Immature natural killer cell (primary cell): ENCODE measurements at places on chromosomes 11 and 22. TPM values are rescaled to one million over a fixed set of nuclear protein-coding genes. Genes with fewer than 3 reads are reported as not detected.

- no peaks in the 10 kb centered on the region for H3K4me1 ChIP-seq
- no peak for DNase-seq
- peaks cover 6% of the 10 kb centered on the region for H3K36me3 ChIP-seq
- peaks cover 9% of the 10 kb centered on the region for H3K27me3 ChIP-seq
Measured at GRCh38 chr22:23053051-23053707, 17.1 kb upstream of the GNAZ start.

- H3K27me3 ChIP-seq, result peaks cover 19% of the 10 kb centered on the region
- H3K4me1 ChIP-seq, result peaks cover 41% of the 10 kb centered on the region
- H3K27ac ChIP-seq, result peak overlapping the region; percentile 90
Measured at GRCh38 chr11:73140213-73141030, 1.7 kb downstream of the FCHSD2 start.

GRCh38 chr22:35324762-35325161, 25.1 kb downstream of the TOM1 start:
- no peak overlapping the region for H3K4me3 ChIP-seq
- H3K4me1 ChIP-seq, result peaks cover 7% of the 10 kb centered on the region
- no peaks in the 10 kb centered on the region for H3K36me3 ChIP-seq
- H3K27me3 ChIP-seq, result no peaks in the 10 kb centered on the region
- no peak for DNase-seq

DNA sequence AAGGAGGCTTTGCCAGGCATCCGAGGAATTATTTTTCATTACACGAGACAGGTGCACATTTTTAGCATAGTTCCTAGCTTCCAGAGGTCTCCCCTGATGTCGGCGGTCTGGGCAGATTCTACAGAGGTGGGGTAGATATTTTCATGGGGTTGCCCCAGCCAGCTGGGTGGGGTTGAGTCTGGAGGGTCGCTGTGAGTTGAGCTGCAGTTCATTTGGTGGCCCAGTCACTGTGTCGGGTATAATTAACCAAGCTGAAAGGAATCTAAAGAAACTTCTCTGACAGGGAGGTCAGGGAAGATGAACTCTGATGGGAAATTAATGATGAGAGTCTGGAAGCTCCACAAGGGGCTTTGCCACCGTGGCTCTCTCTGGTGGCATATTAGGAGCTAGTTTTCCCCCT, 233.7 kb upstream of the NAV2 start:
- no peaks in the 10 kb centered on the region for H3K27me3 ChIP-seq
- H3K27ac ChIP-seq, result no peak overlapping the region
- H3K4me3 ChIP-seq, result no peak overlapping the region
- no peaks in the 10 kb centered on the region for H3K36me3 ChIP-seq
- DNase-seq, result no peak

- no peak overlapping the region for H3K4me3 ChIP-seq
- no peak for DNase-seq
- no peaks in the 10 kb centered on the region for H3K27me3 ChIP-seq
- no peak overlapping the region for H3K27ac ChIP-seq
- peaks cover 6% of the 10 kb centered on the region for H3K36me3 ChIP-seq
- H3K4me1 ChIP-seq, result no peaks in the 10 kb centered on the region
Measured at GRCh38 chr11:112318661-112319060, 58.0 kb upstream of the PLET1 start.

DNA sequence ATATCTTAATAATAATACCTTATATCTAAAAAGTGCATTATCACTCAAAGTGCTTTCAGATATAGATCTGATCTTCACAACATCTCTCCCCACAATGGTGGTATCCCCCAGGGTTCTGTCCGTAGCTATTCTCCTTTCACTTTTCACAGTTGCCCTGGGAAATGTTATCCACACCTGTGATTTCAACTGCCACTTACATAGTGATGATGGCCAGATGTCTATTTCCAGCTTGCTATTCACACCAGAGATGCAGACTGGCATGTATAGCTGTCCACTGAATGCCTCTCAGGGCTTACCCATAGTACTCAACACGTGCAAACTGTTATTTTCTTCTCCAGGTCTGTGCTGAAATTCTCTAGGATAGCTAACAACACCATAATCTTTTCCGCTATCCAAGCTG, 724.7 kb downstream of the DLG2 start:
- no peak overlapping the region for H3K4me3 ChIP-seq
- no peak overlapping the region for H3K27ac ChIP-seq
- no peaks in the 10 kb centered on the region for H3K27me3 ChIP-seq
- no peaks in the 10 kb centered on the region for H3K4me1 ChIP-seq
- no peaks in the 10 kb centered on the region for H3K36me3 ChIP-seq

GRCh38 chr11:11391169-11391568, 38.1 kb upstream of the CSNK2A3 start:
- no peaks in the 10 kb centered on the region for H3K4me1 ChIP-seq
- H3K4me3 ChIP-seq, result no peak overlapping the region
- H3K36me3 ChIP-seq, result no peaks in the 10 kb centered on the region
- no peak overlapping the region for H3K27ac ChIP-seq

GRCh38 chr22:32202539-32203180, 2.2 kb downstream of the RFPL2 start:
- H3K36me3 ChIP-seq, result no peaks in the 10 kb centered on the region
- peaks cover 55% of the 10 kb centered on the region for H3K4me1 ChIP-seq
- no peak for DNase-seq
- H3K4me3 ChIP-seq, result peak overlapping the region; percentile 32

DNA sequence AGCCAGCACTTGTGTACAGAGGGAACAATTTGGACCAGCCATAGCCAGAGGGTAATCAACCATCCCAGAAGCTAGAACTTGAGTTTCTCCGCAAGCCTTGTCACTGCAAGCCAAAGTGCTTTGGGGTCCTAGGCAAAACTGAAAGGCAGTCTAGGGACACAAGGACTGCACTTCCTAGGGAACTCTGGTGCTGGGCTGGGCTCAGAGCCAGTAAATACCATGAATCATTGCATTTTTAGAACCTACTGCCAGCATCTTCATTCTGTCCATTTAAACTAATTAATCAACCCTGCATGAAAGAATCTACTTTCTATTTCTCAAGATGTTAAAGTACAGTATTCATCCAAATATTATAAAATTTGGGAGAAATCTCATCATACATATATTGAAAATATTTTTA, 20.0 kb downstream of the PATE3 start:
- peaks cover 9% of the 10 kb centered on the region for H3K27me3 ChIP-seq
- no peak overlapping the region for H3K4me3 ChIP-seq
- no peak overlapping the region for H3K27ac ChIP-seq
- no peaks in the 10 kb centered on the region for H3K4me1 ChIP-seq
- H3K36me3 ChIP-seq, result no peaks in the 10 kb centered on the region

DNA sequence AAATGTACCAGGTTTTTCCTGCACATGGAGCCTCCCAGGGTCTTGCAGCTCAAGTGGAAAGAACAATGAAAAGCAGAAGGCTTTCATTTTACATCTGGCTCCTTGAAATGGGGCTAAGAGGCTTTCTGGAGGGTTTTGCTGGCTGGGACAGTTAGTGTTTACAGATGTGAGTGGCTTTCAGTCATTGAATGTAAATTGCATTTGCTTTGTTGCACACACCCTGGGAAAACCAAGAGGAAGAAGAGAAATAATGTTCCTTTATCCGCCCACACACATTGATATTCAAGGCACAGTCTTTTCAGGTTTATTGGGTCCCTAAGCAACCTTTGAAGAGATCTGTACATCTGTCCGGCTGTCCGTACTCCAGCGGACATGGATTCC, 144.5 kb downstream of the SPON1 start:
- H3K4me1 ChIP-seq, result no peaks in the 10 kb centered on the region
- H3K27ac ChIP-seq, result no peak overlapping the region
- H3K4me3 ChIP-seq, result no peak overlapping the region
- peaks cover 2% of the 10 kb centered on the region for H3K27me3 ChIP-seq
- no peaks in the 10 kb centered on the region for H3K36me3 ChIP-seq
- no peak for DNase-seq

GRCh38 chr22:42368379-42369249, 63.6 kb downstream of the NFAM1 start:
- peaks cover 14% of the 10 kb centered on the region for H3K4me1 ChIP-seq
- H3K27me3 ChIP-seq, result peaks cover 15% of the 10 kb centered on the region
- H3K36me3 ChIP-seq, result no peaks in the 10 kb centered on the region
- no peak overlapping the region for H3K27ac ChIP-seq

- peak overlapping the region; percentile 86 for H3K27ac ChIP-seq
- H3K4me3 ChIP-seq, result peak overlapping the region; percentile 77
- H3K36me3 ChIP-seq, result no peaks in the 10 kb centered on the region
- H3K27me3 ChIP-seq, result peaks cover 12% of the 10 kb centered on the region
Measured at GRCh38 chr11:114168691-114169090, 109.2 kb downstream of the ZBTB16 start.

DNA sequence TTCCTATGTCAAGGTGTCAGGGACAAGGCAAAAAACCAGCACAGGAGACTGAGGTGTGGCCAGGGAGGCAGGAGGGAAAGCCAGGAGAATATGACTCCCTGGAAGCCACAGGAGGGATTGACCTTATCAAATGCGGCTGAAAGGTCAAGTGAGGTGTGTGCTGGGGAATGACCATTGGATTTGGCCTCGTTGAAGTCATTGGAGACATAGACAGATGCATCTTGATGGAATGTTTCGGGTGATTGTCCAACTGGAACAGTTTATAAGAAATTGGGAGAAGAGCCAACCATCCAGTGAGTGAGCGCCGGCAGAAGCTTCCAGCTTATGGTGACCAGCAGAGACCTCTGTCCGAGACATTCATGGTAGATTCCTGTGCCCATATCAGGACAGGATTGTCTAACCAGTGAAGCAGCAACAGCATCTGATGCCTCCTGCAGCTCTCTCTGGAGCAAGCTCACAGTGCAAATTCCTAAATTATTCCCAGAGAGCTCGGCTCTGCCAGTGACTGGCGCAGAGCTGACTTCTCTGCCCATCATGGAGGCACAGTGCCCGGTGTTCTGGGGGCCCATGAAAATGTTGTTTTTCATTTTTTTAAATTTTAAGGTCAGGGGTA, 95.4 kb downstream of the MYO18B start:
- no peak overlapping the region for H3K4me3 ChIP-seq
- no peaks in the 10 kb centered on the region for H3K4me1 ChIP-seq
- H3K27ac ChIP-seq, result no peak overlapping the region
- DNase-seq, result no peak
- H3K36me3 ChIP-seq, result no peaks in the 10 kb centered on the region
- no peaks in the 10 kb centered on the region for H3K27me3 ChIP-seq

DNA sequence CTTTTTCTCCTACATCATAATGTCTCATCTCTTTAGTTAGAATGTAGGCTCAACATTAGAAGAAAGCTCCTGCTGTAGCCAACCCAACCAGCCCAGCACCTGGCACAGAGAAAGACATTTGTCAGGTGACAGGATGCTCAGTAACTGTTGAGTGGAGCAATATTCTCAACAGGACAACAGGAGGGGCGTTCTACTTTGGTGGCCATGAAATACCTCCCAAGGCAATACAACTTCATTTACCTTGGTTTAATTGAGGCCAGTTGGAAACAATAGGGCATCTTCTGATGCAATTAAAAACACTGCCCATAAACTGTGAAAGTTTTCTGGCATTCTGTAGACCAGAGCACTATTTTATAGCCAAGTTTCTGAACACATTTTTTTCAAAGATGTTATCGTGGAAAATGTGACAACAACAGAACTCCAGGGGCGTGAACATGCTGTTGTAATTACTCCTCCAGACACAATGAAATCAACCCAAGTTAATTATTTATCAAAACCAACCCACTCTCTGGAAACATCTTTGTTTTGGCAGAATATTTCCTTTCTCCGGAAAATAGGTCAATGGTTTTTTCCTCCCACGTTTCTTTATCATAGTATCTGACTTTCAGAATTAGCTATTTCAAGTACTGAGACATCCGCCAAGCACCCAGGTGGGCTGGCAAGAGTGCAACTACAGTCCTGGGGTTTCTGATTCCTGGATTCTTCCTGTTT, 538.1 kb downstream of the SOX6 start:
- no peaks in the 10 kb centered on the region for H3K36me3 ChIP-seq
- H3K4me1 ChIP-seq, result no peaks in the 10 kb centered on the region
- peaks cover 4% of the 10 kb centered on the region for H3K27me3 ChIP-seq
- H3K4me3 ChIP-seq, result no peak overlapping the region

- no peak overlapping the region for H3K4me3 ChIP-seq
- no peaks in the 10 kb centered on the region for H3K4me1 ChIP-seq
- DNase-seq, result no peak
- no peaks in the 10 kb centered on the region for H3K27me3 ChIP-seq
- no peak overlapping the region for H3K27ac ChIP-seq
- H3K36me3 ChIP-seq, result peaks cover 4% of the 10 kb centered on the region
Measured at GRCh38 chr22:25193548-25193947, 6.1 kb upstream of the CRYBB3 start.

- peak overlapping the region; percentile 91 for H3K27ac ChIP-seq
- no peaks in the 10 kb centered on the region for H3K36me3 ChIP-seq
- DNase-seq, result no peak
- peak overlapping the region; percentile 89 for H3K4me3 ChIP-seq
- H3K4me1 ChIP-seq, result peaks cover 60% of the 10 kb centered on the region
Measured at GRCh38 chr11:118436639-118437207, 431 bp downstream of the KMT2A start.

DNA sequence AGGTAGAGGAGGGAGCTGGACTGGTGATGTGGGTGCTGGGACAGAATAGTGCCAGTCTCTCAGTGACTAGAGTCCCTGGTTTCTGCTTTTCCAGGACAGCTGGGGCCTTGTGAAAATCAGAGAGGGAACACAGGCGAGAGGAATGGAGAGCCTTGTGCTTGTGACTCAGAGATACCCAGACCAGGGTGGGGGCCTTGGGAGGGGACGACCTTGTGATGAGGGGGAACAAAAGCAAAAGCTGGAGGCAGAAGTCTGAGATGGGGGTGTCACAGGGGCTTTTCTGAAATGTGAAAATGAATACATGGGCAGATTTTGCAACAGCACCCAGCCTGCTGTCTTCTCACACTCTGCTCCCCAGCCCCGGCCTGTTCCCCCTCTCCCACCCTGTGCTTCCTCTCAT, 3.4 kb upstream of the NR1H3 start:
- H3K27ac ChIP-seq, result no peak overlapping the region
- H3K27me3 ChIP-seq, result no peaks in the 10 kb centered on the region
- no peak overlapping the region for H3K4me3 ChIP-seq
- H3K36me3 ChIP-seq, result no peaks in the 10 kb centered on the region
- H3K4me1 ChIP-seq, result peaks cover 23% of the 10 kb centered on the region

GRCh38 chr22:29002603-29003002, 59.0 kb downstream of the C22orf31 start:
- peaks cover 1% of the 10 kb centered on the region for H3K4me1 ChIP-seq
- no peak overlapping the region for H3K4me3 ChIP-seq
- no peak overlapping the region for H3K27ac ChIP-seq
- H3K27me3 ChIP-seq, result peaks cover 2% of the 10 kb centered on the region
- no peak for DNase-seq

CATSPER1 gene
- polyA plus RNA-seq, result 17.2 TPM

SERPINH1 gene
- 3.4 TPM for polyA plus RNA-seq

DTX4 gene
- polyA plus RNA-seq, result 1.2 TPM

TRIM49 gene
- not detected for polyA plus RNA-seq

KRTAP5-7 gene
- polyA plus RNA-seq, result not detected

BACE1 gene
- polyA plus RNA-seq, result 0.04 TPM

SPDYC gene
- polyA plus RNA-seq, result not detected

RAG2 gene
- not detected for polyA plus RNA-seq
